AG04450 (cell line): ENCODE measurements at places on chromosomes 4 and X. TPM values are rescaled to one million over a fixed set of nuclear protein-coding genes. Genes with fewer than 3 reads are reported as not detected.

The BEND2 gene
- polyA plus RNA-seq, result not detected in 2 replicates

The GPC4 gene
- 0.04 and 0.06 TPM in 2 replicates for polyA plus RNA-seq

The BMX gene
- not detected in 2 replicates for polyA plus RNA-seq

The HPRT1 gene
- polyA plus RNA-seq, result 25.5 and 32.8 TPM in 2 replicates

DNA sequence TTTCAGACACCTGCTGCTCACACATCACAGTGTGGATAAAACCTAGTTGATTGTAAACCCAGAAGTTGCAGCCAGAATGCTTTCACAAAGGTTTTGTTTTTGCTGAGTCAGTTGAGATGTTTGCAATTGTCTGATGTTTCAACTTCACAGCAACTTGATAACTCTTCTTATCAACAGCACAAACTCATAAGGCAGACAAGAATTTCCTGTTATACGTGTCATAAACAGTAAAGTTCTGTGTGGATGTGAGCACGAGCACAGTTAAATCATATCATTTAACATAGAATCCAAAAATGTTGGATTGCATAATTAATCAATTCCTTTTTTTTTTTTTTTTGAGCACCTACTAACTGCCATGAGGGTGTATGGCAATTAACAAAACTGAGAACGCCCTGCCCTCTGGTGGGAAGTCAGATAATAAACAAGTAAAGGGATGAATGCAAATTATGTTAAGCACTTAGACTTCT, 512.2 kb downstream of the PDHA2 start:
- no peak for DNase-seq

GRCh38 chr4:61205066-61205465, 4.9 kb downstream of the ADGRL3 start:
- no peak for DNase-seq

- no peak for DNase-seq
Observed at GRCh38 chr4:56324011-56324610, 63.2 kb downstream of the AASDH start.

DNA sequence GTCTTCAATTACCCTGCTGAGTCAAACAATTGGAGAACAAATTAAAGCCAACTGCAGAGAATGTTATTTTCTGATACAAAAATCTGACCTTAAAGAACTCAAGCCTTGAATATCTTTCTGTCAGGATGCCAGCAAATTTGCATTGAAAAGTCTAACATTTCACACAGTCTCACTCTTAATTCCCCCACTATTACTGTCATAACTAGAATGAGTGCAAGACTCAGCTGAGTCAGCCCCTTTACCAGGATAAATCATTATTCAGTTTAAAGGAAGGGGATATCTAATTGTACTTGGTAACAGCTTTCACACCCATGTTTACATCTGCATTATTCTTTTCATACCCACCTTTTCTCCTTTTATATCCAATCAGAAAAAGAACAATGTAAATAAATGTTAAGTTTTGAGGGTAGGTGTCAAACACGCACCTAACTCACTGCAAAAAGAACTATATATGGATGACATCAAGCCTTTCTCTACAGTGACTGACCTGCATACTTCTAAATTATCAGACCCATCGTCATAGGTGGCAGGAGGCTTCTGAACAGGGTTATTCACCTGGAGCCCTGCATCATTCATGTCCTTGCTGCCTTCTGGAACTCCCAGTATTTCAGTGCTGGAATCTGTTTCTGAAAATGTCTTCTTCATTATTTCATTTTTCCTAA, 117.4 kb downstream of the TMA16 start:
- DNase-seq, result no peak

- DNase-seq, result no peak
Observed at GRCh38 chr4:150206954-150207353, 128.7 kb downstream of the DCLK2 start.

GRCh38 chr4:72107456-72107855, 75.7 kb downstream of the NPFFR2 start:
- DNase-seq, result no peak

DNA sequence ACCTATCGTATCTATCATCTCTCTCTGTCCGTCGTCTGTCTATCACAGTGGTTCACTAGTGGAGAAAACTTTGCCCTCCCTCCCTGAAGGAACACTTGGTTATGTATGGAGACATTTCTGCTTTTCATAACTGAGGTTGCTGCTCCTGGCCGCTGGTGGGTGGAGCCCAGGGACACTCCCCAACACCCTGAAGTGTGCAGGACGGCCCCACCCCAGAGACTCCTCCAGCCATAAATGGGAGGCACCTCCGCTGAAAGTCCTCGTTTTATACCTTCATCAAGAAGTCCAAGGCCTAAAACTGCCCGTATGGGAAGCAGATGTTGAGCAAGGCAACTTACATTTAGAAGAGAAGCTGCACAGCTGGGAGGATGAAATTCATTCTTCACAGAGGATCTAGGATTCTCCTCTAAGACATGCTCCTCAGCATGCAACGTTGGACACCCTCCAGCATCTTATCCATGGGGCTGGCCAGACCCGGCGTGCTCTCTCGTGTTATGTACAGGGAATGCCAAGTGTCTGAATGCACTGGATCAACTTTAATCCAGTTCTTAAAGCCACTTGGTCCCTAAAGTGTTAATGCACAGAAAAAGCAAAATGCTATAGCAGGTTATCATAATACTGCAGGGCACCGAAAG, 43.5 kb downstream of the PRKX start:
- DNase-seq, result no peak

DNA sequence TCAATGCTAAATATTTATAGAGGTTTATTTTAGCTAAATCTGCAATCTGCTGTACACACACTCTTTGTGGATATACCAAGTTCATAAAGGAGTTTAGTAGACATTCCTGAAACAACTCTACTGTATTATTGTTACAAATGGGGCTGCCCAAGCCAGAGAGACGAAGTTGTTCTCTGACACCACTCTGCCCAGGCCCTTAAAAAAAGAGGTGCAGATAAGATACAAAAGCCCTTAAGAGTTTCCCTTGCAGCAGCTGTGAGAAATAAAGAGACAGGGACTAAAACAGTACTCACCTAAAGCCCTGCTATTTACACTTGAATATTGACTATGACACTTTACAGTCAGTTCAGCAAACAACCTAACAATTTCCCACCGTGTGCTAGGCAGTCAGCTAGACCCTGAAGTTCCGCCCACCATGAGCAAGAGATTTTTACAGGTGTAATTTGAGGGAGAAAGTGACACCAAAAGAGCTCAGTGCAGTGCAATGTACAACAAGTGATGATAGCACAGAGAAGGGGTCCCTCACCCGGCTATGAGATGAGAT, 191.7 kb downstream of the PRDM5 start:
- DNase-seq, result no peak

GRCh38 chrX:69556060-69557011, 52.2 kb downstream of the NALF2 start:
- DNase-seq, result no peak

DNA sequence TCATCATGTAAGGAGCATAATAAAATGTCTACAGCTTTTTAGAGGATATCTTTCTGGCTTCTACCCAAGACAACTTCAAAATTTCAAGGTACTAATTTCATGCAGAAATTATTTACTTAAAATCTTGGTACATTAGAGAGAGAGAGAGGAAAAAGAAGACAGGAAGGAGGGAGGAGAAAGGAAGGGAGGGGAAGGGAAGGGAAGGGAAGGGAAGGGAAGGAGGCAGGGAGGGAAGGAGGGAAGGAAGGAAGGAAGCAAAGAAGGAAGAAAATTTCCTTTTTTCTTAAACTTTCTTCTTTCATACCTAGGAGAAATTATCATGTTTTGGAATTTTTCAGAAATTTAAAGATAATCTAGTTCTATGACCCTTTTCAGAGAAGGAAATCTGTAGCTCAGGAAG, 61.8 kb downstream of the HS3ST1 start:
- DNase-seq, result no peak
